ENCODE measurements at places on chromosomes 1 and 21.

- no peak for DNase-seq
Measured at GRCh38 chr1:73782901-73783300, 415.1 kb downstream of the LRRIQ3 start.

DNA sequence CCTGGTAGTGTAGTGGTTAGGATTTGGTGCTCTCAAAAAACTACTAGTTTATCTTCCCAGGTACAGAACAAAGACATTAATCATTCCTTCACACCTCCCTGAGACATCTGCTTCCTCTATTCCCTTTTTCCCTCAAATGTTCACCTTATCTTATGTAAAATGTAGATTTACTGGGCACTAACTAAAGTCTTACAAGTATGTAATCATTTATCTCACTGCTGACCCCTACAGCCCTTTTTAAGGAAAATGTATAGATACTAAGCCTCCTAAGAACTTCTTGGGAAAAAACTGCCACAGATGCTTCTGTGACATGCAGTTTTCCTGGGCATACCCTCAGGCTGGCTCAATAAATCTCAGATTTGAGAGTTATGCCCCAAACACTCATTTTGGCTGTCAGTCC, 50.8 kb upstream of the NEK7 start:
- no peak for DNase-seq

DNA sequence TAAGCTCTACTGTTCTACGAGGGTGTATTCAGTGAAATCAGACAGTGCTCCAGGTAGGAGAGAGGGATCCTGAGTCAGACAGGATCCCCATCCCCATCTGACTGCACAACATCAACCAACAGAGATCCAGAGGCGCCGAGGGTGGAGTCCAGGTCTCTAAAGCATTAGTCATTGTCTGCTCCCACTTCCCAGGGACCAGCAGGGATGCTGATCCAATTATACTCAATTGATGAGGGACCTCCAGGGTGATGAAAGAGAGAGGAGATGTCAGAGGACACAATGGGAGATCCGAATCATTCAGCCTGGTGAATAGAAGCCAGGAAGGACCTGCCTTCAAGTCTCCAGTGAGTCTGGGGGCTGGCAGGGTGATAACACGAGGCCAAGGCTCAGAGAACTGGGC, 39.5 kb upstream of the STMN1 start:
- DNase-seq = no peak

DNA sequence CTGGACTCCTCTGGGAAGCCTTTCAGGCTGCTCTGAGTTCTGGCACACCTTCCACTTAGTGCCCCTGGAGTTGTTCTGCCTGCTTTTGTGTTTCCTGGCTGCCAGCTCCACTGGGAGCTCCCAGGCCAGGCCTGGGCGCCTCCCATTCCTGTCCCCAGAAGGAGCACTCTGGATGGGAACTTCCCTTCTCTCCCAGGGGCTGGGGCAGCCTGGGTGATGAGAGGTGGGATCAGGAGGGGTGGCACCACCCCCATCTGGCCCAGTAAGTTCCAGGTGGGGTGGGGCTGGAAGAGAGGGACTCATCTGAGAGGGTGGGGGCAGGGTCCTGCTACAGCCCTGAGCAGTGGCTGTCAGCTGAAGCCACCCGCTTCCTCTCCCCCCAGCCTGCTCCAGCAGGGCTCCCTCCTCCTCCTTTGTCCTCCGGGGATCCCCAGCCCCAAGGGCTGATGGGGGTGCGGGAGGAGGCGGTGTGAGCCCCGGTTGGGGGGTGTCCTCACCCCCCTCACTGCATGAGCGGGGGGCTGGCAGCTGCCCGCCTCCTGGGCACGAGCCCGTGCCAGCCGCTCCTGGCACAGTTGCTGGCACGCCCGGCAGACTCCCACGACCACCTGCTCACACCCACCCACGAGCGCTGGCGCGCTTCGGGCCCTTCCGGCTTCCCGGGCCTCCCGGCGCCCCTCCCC, 4.7 kb downstream of the FOXO6 start:
- peak; percentile 27 for DNase-seq

- DNase-seq = no peak
Measured at GRCh38 chr21:25913479-25913878, 178.7 kb downstream of the GABPA start.

GRCh38 chr1:55057270-55057955, 18.1 kb downstream of the PCSK9 start:
- DNase-seq = no peak

DNA sequence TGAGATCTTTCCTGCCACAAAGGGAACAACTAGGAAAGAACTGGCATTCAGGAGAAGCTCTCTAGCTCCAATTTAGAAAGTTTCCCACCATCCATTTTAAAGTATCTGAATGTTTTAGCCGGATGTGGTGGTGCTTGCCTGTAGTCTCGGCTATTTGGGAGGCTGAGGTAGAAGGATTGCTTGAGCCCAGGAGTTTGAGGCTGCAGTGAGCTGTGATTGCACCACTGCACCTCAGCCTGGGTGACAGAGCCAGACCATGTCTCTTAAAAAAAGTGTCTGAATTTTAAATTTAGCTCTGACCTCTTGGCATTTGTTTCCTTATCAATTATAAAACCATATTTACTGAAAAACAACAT, 67.2 kb downstream of the RPAP2 start:
- no peak for DNase-seq

DNA sequence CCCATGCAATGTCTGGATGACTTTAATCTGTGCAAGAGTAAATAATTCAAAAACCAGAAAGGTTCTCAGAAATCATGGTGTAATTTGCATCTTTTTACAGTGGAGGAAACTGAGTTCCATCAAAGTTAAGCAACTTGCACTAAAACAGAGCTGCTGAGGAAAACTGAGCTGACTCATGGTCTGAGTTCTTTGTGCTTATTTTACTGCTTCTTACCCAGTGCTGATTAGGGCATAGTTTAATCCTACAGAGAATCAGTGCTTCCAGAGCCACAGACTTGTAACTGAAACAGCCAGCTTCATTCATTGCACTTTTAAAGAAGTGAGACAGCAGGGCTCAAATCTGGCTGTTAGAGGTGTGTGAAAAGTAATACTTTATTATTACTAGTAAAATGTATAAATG, 10.9 kb upstream of the RWDD3 start:
- no peak for DNase-seq

DNA sequence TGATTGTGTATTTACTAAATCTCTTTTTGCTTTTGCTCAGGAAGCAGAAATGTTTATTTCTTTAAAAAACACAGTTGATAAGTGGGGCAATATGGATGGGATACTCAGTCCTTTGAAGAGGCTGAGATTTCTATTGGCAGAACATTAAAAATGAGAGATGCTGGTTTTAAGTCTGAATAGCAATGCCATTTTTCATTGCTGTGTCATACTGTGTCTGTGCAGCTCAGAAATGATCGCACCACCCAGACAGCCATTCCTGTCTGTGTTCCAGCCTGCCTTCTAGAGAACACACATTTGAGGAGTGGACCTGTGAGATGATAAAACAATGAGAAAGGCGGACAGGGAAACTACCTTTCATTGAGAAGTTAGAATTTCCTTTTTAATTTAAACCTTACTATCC, 231.2 kb upstream of the USP24 start:
- DNase-seq = no peak

DNA sequence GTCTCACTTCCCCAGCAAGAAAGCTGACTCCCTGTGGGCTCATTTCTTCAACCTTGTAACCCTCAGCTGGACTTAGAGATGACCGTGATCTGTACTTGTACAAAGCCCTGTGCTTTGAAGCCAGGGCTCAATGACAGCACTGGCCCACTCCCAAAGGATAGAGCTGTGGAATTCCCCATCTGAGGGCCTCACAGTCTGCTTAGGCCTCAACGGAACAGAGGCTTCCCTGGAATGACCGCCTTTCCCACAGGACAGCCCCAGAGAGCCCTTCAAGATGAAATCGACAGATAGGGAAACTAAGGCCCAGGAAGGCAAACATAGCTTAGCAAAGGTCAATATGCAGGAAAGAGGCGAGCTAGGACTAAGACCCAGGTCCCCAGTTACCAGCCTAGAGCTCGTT, 11.5 kb downstream of the SLC9A1 start:
- no peak for DNase-seq

DNA sequence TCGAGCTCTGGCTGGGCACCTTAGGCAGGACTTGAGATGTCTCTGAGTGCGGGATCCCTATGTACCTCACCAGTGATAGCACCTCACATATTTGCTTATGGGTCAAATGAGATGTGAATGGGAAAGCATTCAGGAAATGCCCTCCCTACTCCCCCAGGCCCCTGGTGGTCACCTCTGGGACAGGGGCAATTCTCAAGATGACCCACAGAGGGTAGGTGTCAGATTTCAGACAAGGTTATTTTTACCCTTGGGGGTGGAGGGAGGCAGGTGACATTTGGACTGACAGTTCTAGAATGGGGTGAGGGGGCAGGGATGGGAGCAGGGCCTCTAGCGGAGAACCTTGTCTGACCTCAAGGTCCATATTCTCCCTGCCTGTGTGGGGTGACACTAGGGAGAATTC, 27.1 kb downstream of the ACOT11 start:
- no peak for DNase-seq

- DNase-seq = no peak
Measured at GRCh38 chr1:208172423-208173145, 71.6 kb downstream of the PLXNA2 start.

DNA sequence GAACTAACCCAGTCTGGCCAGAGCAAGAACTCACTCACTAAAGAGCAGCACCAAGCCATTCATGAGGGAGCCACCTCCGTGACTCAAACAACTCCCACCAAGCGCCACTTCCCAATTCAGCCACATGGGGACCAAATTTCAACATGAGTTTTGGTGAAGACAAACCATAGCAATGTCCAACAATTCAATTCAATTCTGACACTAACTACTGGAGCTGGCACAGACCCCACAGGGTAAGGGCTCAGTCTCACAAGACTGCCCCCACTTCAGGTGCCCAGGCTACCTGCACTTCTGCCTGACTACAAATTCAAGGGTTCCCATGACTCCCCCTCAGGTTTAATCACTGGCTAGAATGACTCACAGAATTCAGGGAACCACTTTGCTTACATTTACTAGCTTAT, 48.8 kb upstream of the RAP1A start:
- peak; percentile 41 for DNase-seq

DNA sequence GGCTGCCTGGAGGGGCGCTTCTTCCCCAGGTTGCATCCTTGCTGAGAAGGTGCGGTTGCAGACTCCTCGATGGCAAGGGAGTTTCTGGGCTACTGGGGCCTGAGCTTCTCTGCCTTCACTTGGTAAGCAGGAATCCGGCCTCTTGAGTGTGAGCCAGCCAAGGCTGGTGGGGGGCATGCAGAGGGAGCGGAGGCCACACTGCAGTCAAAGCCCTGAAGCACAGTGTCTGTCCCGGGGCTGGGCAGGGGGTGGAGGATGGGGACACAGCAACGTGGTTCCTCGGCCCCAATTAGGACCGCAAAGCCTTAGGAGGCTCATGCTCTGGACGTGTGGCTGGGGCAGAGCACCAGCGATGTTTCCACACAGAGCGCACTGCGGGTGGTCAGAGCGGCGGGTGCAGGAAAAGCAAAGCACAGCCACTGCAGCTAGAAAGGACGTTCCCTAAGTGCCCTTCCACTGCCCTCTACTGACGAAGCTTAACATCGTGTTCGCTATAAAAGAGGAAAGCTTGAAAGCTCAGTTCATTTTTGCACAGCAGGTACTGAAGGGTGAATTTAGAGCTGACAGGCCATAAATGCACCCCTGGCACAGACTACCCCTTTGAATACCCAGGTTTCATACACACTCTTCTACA, 60.7 kb upstream of the COG2 start:
- DNase-seq = no peak

DNA sequence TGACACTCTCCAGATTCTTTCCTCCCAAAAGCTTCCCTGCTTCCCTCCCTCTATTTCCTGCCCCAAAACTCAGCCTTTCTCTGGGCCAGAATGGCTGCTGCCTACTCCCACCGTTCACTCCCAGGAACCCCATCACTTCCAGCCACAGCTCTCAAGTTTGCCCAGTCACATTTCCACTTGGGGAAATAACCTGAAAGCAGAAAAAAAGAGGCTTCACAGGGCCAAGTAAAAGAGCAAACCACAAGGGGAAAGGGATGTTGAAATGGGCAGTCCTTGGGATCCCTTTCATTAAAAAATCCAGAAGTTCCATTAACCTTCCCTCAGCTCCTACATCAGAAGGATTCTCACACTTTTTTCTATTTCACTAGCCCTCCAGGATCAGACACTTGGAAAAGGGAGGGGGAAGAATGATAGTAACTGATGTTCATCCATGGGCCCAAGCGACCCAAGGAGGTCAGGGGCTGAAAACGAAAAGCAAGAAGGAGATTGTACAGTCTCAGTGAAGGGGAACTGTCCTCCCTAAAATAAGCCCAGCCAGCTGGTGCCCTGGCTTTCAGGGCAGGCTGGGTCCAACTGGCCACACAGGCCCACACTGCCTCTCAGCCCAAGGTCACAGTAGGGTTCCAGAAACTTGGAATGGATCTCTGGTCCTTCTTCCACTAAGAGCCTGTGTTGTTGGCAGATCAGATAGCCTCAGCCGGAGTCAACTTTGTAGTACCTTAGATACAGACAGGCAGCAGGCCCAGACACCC, 49.7 kb downstream of the DMAP1 start:
- no peak for DNase-seq

DNA sequence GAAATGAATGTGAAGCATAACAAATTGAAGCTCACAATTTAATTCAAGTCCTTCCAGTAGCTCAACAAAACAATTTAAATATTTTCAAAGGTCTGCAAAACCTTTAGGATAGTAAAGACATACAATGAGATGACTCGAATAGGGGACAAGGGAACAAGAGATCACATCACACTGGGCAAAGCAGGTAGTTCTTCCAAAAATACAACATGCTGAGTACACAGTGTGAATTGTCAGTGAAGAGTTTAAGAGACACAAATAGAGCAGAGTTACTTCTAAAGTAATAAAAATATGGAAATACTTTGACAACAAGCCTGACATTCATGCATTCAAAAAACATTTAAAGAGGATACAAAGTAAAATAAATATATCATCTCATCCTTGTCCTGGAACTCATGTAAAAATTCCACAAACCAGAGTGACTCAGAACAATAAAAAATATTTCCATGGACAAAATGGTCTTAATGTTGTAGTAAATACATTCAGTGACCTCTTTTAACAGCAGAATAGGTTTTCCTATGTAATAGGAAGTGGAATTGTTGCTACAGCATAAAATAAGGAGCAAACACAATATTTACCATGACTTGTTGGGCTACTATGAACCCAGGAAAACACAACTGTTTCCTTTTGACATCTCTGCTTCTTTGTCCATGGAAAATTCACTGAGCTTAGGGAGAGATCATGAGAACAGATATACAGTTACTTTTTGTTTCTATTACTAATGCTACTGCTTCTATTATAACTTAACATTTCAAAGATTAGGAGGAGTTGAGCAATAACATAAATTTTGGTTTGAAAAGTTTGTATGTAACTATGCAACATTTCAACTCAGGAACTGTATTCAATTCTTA, 83.7 kb upstream of the BCL10 start:
- DNase-seq = no peak

- no peak for DNase-seq
Measured at GRCh38 chr1:175602026-175602585, 141.3 kb downstream of the TNR start.

GRCh38 chr21:33924766-33925100, 9.1 kb upstream of the ATP5PO start:
- DNase-seq = no peak

DNA sequence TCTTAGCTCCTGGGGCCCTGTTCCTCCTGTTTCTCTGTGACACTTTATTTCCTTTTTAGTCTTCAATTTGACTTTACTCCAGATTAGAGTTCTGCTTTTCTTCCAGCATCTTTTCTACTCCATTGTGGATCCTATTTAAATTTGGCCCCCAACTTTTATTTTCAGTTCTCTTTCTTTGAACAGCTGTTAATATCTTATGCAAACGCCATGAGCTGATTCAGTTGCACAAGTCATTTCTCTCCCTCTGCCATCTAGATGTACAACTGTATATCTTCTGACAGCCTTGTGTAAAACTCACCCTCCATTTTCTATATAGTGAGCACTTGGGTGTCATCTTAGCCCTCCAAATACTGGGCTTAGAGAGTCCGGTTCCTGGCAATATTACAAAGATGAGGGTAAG, 42.2 kb downstream of the SPATA17 start:
- no peak for DNase-seq
